Ureter (tissue), 1 donor: ENCODE measurements at places on chromosomes 16 and 17. TPM values are rescaled to one million over a fixed set of nuclear protein-coding genes. Genes with fewer than 3 reads are reported as not detected.

KDM8 gene
- 13.9 TPM for total RNA-seq

GRCh38 chr17:65028545-65028843, 28.0 kb downstream of the GNA13 start:
- DNase-seq, result no peak

DNA sequence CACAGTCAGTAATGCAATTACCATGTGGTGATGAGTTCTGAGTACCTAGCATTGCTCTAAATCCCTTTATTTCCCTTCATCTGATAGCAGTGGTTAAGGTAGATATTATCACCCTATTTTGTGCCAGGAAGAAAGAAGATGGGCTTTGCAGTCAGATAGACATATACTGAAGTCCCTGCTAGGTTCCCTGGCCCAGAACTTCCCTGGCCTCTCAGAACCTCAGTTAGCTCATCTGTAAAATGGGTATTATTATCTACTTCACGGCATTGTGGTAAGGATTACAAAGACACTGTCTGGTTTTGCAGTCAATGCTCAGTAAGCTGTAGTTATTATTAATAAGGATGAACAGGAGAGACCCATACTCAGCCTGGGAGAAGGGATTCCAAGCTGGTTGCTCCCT, 4.6 kb upstream of the CRYBA1 start:
- DNase-seq, result no peak

GRCh38 chr17:77317091-77317750, 176.5 kb downstream of the SEC14L1 start:
- no peak for DNase-seq

- no peak for DNase-seq
Observed at GRCh38 chr16:80048250-80048649, 447.7 kb upstream of the MAF start.
